ENCODE measurements at places on chromosomes 6 and 20. TPM values are rescaled to one million over a fixed set of nuclear protein-coding genes. Genes with fewer than 3 reads are reported as not detected.

Gene BMP5
- 3.4 TPM for polyA plus RNA-seq

Gene DLK2
- polyA plus RNA-seq = 0.53 TPM

Gene SLC35D3
- polyA plus RNA-seq = 0.11 TPM

Gene LSM14B
- polyA plus RNA-seq = 52.9 TPM

Gene SLC26A8
- 0.67 TPM for polyA plus RNA-seq

Gene PDE7B
- polyA plus RNA-seq = 8.7 TPM

Gene SLC44A4
- polyA plus RNA-seq = 43.8 TPM

Gene EGFL8
- 16.5 TPM for polyA plus RNA-seq

Gene ENPP3
- polyA plus RNA-seq = 12.7 TPM

Gene TMC2
- 0.18 TPM for polyA plus RNA-seq

Gene POPDC3
- polyA plus RNA-seq = 0.52 TPM

Gene CLDN20
- polyA plus RNA-seq = 0.74 TPM

Gene DDX43
- 0.62 TPM for polyA plus RNA-seq

Gene LRRN4
- 10.9 TPM for polyA plus RNA-seq

Gene SCRT2
- polyA plus RNA-seq = 0.06 TPM

Gene LY6G6C
- polyA plus RNA-seq = 0.18 TPM

Gene FAM83C
- polyA plus RNA-seq = 0.06 TPM

Gene GRM1
- 0.20 TPM for polyA plus RNA-seq

Gene OR2H2
- polyA plus RNA-seq = 0.18 TPM

Gene MYT1
- polyA plus RNA-seq = 0.46 TPM

Gene KIF6
- 4.4 TPM for polyA plus RNA-seq

Gene RGS17
- polyA plus RNA-seq = 2.7 TPM

Gene MBOAT1
- 19.2 TPM for polyA plus RNA-seq

Gene FRK
- 4.9 TPM for polyA plus RNA-seq

Gene CRISP3
- 0.55 TPM for polyA plus RNA-seq

Gene MCCD1
- 24.1 TPM for polyA plus RNA-seq

Gene SLC4A11
- 1.6 TPM for polyA plus RNA-seq

Gene TP53TG5
- polyA plus RNA-seq = 1.3 TPM

Gene LGSN
- 0.52 TPM for polyA plus RNA-seq

Gene PROCR
- 9.1 TPM for polyA plus RNA-seq

Gene COL9A1
- 27.0 TPM for polyA plus RNA-seq

Gene SLC35F1
- polyA plus RNA-seq = 3.3 TPM

Gene GPR63
- 2.8 TPM for polyA plus RNA-seq

Gene PRDM13
- not detected for polyA plus RNA-seq

Gene C6orf132
- polyA plus RNA-seq = 4.1 TPM

Gene CDS2
- 37.6 TPM for polyA plus RNA-seq

Gene CFAP61
- 4.2 TPM for polyA plus RNA-seq

Gene CENPQ
- polyA plus RNA-seq = 13.7 TPM
